Activated CD4-positive, alpha-beta memory T cell treated with anti-CD3 and anti-CD28 coated beads, Interleukin-2, amount 10 ng/mL, durations not matched to agents 7 days and 5 days (primary cell): ENCODE measurements at places on chromosomes 1 and 21.
A peak's percentile ranks its signal among the peaks of the same experiment; 100 is the strongest.

DNA sequence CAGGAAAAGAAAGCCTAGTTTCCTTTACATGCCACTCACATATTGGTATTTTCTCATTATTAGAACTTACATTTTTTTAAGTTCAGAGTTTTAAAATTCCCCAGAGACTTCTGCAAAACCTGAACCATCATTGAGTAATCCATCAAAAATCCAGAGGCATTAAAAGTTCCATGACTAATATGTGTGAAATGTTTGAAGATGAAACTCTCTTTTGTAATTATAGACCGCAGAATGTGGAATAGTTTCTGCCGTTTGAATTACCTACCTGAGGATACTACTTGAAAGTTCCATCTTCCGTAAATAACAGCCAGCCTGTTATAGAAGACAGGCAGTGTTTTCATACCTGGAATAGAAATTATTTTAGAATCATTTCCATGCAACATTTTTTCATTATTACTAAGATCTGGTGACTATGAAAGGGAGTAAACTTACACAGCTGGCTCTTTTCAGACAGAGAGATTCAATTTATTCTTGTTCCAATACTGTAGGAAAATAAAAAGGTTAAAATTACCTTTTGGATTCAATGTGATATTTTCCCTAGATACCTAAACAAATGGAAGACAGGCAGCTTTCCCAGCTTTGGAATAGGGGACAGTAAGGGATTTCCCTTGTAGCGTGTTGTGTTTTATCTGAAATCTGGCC is 131.4 kb downstream of the ST6GALNAC5 start:
- DNase-seq = no peak

DNA sequence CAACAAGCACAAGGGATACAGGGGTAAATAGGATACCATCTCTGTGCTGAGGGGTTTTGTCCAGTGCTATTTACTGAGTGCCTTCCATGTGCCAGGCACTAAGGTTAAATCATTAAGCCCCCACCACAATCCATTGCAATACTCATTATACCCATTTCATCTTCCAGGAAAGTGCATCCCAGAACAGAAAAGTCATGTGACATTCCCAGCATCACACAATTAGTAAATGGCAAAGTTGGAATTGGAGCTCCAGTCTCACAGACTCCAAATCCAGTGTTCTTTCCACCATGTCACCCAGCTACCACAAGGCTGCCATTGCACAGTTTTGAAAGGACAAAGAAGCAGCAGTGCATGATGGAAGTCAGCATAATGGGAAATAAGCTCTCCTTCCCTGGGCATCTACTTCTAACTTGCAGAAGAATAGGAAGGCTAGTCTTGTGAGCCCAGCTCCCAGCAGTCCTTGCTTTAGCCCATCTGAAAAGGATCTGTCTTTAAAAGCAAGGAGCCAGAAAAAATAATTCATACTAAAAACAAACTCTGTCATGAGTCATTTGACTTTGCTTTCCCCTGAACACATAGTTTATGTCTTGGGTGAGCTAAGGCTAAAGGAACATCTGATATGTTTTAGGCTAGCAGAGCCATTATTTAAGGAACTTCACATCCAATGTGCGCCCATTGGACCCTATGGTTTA is 111.4 kb upstream of the HOOK1 start:
- DNase-seq = no peak

- no peak for DNase-seq
Observed at GRCh38 chr1:6185151-6185550, 5.0 kb upstream of the CHD5 start.

DNA sequence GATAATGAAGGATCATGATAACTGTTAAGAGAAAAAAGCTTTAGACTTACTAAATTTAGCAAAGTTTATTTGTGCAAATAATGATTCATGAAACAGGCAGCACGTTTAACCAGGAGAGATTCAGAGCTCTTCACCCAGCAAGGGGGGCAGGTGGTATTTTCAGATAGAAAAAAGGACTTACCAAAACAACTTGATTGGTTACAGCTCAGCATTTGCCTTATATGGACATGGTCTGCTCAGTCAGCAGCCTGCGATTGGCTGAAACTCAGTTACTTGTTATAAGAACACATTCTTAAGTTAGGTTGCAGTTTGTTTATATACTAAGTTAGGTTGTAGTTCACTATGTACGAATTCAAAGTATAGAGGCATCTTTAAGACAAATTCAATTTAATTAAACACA is 165.6 kb downstream of the DUSP10 start:
- DNase-seq = no peak

DNA sequence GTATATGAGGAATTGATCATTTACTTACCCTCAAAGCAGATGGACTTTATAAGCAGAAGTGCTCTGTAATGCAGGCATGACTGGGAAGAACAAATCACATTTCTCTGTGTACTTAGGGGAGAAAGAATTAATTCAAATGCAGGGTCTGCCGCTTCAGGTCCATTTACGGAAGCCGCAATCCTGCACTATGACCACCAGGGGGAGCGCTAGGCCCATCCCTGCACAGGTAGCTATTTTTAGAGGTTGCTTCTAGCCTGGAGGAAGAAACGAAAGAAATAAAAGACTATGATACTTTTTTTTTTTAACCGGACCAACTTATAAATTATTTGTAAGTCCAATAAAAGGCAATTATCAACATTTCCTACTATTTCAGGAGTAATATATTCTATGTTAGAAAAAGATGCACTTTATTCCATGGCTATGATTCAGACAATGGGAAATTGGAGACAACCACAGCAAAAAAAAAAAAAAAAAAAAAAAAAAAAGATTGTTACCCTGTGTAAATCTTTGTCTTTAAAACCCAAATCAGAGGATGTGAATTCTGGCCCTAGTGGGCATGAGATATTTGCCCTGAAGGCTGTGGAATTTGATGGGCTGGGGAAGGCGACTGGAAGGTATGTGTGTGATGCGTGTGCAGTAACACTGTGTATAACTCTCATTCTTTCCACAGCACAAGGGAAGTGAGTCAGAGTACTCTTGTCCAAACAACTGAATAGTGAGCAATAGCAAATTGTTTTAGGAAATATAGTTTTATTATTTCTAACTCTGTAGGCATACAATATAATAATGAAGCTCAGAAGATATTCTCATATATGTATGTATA is 12.9 kb upstream of the FYB2 start:
- DNase-seq = peak; percentile 69

GRCh38 chr1:10057796-10058195 is 25.0 kb downstream of the UBE4B start:
- no peak for DNase-seq

- DNase-seq = no peak
Observed at GRCh38 chr1:92030656-92031107, 897 bp downstream of the EPHX4 start.

DNA sequence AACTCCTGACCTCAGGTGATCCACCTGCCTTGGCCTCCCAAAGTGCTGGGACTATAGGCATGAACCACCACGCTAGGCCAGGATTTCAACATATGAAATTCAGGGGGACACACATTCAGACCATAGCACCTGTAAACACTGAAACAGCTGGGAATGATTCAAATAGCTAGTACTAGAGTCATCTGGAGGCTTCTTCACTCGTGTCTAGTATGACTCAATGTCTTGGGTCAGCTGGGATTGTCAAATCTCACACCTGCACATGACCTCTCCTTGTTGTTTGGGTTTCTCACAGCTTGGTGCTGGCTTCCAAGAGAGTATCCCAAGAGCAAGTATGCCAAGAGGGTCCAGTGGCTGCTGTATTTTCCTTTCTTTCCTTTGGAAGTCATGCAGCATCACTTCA is 75.1 kb downstream of the PGM1 start:
- no peak for DNase-seq

GRCh38 chr1:157135646-157136045 is 2.5 kb downstream of the ETV3 start:
- no peak for DNase-seq

- DNase-seq = no peak
Observed at GRCh38 chr1:37342736-37343135, 131.6 kb upstream of the ZC3H12A start.

DNA sequence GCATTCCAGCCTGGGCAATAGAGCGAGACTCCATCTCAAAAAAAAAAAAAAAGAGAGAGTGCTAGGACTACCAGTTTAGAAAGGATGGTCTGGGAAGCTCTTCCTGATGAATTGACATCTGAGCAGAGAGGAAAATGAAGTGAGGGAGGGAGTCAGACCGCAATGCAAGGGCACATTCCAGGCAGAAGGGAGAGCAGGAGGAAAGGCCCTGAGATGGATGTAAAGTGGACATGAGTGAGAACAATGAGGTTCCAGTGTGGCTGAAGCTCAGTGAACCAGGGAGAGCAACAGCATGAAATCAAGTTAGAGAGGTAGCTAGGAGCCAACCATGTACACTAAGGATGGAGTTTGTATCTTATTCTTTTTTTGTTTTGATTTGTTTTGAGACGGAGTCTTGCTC is 55.9 kb upstream of the SPOCD1 start:
- no peak for DNase-seq

DNA sequence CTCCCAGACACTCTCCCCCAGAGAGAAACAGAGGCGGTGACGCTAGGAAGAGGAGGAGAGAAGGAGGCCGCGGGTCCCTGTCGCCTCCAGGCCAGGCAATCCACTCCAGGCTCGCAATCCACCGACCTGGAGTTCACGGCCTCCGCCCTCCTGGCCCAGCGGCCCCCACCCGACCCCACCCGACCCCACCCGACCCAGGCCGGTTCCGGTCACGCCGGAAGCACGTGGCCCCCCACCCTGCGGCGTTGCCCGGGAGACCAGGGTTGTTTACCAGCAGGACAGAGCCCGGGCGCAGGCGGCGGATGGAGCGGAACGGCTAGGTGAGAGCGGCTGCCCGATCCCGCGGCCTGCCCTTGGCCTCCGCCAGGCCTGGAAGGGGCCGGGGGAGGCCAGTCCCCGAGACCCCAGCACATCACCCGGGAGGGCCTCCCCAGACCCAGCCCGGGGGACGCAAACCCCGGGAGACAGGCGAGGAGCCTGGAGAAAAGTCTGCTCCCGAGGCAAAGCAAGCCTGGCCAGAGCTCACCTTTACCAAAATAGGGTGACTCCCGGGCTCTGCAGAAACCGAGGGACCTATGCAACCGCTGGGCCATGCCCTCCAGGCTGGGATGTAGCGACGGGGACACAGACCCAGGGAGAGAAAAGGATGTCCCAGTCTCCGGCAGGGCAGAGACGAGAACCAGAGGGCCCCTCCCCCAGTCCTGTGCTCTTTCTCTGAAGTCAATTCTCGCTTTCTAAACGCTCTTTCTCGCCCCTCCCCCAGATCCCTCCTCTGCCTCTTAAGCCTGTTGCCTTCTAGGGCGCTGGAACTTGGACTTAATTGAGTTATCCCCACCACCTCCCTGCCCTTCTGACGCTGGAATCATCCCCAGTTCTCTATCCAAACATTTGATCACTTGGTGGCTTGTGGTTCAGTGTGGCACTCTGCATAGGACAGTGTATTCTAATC is at the start of the genes PLA2G2C and UBXN10:
Gene PLA2G2C, minus strand, starts transcription at position 685 of the 949 bp plus-strand sequence. CDS start 9,155 bp downstream, outside the sequence.
Gene UBXN10, plus strand, starts transcription at position 263 of the 949 bp plus-strand sequence. CDS start 4,466 bp downstream, outside the sequence.
- peak; percentile 75 for DNase-seq

DNA sequence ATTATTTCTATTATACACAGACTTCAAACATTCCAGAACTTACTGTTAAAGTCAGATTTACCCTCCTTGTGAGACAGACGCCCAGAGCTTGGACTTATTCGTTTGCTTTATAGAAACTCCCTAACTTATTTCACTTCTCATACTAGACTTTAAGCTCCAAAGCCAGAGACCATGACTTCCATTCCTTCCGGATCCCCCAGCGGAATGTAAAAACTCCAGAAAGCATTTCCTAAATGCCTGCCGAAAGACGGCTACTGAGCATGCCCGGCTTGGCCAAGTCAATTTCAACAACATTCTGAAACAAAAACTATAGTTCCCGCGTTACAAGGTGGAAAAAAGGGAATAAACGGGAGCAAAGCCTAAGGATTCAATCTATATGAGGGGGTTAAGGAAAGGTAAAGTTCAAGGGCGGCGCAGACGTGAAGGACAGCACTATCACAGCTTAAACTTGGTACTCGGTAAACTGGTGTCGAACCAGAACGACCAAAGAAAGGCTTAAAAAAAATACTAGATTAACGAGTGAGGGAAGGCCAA is 1.1 kb downstream of the USP48 start:
- DNase-seq = peak; percentile 22

GRCh38 chr1:99645203-99645602 is 710 bp upstream of the PALMD start:
- DNase-seq = no peak

- no peak for DNase-seq
Observed at GRCh38 chr1:66984491-66984890, 59.7 kb downstream of the MIER1 start.

- no peak for DNase-seq
Observed at GRCh38 chr1:223177681-223178080, 34.6 kb upstream of the TLR5 start.

DNA sequence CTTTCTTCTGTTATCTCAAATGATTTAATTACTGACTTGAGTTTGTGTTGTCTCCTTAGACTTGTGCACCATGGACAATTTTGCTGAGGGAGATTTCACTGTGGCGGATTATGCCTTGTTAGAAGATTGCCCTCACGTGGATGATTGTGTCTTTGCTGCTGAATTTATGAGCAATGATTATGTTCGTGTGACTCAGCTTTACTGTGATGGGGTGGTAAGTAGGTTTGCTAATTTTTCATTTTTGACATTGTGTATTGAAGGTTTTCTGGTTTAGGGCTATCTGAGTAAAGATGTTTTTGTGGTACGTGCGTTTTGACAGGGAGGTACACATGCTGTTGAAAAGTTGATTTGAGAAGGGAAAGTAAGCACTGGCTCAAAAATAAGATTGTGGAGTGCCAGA is 14.1 kb downstream of the TTC3 start:
- no peak for DNase-seq

GRCh38 chr1:117110774-117111173 is 10.8 kb downstream of the TRIM45 start:
- no peak for DNase-seq

DNA sequence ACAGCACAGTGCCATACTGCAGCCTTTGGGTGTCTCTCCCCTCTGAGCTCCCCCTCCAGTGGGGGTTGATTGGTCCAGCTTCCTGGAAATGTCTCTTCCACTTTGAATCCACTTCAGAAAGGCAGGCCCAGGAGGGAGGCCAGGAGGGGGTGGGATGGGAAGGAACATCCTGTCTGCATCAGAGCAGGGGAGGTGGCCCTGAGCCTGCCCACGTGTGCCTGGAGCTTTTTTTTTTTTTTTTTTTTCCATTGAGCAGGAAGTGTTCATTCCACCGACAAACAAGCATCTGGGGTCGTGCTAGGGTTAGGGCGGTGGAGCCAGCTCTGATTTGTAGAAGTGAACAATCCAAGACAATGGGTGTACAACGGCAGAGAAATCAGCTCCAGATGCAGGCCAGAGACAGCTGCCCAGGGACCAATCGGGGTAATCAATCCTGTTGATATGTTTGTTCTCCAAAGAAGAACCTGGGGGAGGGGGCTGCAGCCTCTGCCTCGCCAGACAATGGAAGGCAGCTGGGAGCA is 93.3 kb downstream of the SSBP3 start:
- DNase-seq = no peak

GRCh38 chr1:161953256-161953920 is 70.3 kb downstream of the OLFML2B start:
- DNase-seq = no peak

DNA sequence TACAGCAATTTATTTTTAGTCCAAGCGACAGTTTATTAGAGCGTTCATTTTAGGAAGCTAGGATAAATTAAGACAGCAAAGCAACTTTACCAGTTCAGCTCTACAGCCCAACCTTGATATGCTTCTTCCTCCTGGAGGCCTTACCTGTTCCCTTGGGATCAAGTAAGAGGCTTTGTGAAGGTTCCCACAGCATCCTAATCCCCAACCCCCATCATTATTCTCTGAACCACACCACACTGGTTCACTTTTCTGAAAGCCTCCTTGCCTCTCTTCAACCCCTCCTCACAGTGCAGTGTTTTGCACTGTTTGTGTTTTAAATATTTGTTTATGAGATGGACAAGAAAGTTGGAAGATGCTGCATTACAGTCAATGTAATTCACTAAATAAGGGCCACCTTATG is 126.3 kb upstream of the CXADR start:
- DNase-seq = no peak
